ENCODE measurements at places on chromosomes 11 and 22. TPM values are rescaled to one million over a fixed set of nuclear protein-coding genes. Genes with fewer than 3 reads are reported as not detected.

KRTAP5-9 gene
- 0.24 TPM for total RNA-seq

C11orf21 gene
- 20.4 TPM for total RNA-seq

LMNTD2 gene
- 1.7 TPM for total RNA-seq

HSPB2 gene
- total RNA-seq = not detected

POU2AF2 gene
- not detected for total RNA-seq

TST gene
- 9.5 TPM for total RNA-seq

FAM83F gene
- total RNA-seq = 0.27 TPM

APOA1 gene
- total RNA-seq = 0.32 TPM

FBLN1 gene
- total RNA-seq = not detected

OR5A1 gene
- total RNA-seq = not detected

LRRN4CL gene
- 0.20 TPM for total RNA-seq

MIOX gene
- total RNA-seq = 0.32 TPM

OR52N1 gene
- not detected for total RNA-seq

AGBL2 gene
- 5.2 TPM for total RNA-seq

VPREB1 gene
- not detected for total RNA-seq

TPH1 gene
- total RNA-seq = 0.56 TPM

SMC1B gene
- 0.44 TPM for total RNA-seq

NLRP14 gene
- total RNA-seq = 0.24 TPM

NLRP6 gene
- 11.7 TPM for total RNA-seq

CEND1 gene
- 4.0 TPM for total RNA-seq

OR5AN1 gene
- not detected for total RNA-seq

CYB5R2 gene
- 1.4 TPM for total RNA-seq

HEPN1 gene
- not detected for total RNA-seq

CFAP68 gene
- 11.5 TPM for total RNA-seq

All from T-helper 1 cell treated with Interleukin-12 subunit alpha and Interleukin-12 subunit beta and Interleukin-4 antibody, amounts not matched to agents 30 ng/mL and 1 ng/mL, for 36 hours (primary cell).